Hindlimb muscle (tissue), 1 donor: ENCODE measurements at places on chromosomes 4 and X. TPM values are rescaled to one million over a fixed set of nuclear protein-coding genes. Genes with fewer than 3 reads are reported as not detected.

Gene ADH1C
- polyA plus RNA-seq, result 7.0 TPM

Gene DCAF12L2
- polyA plus RNA-seq, result 10.6 TPM

Gene GLRA2
- not detected for polyA plus RNA-seq

Gene TLR10
- 0.41 TPM for polyA plus RNA-seq

Gene SUPT20HL1
- not detected for polyA plus RNA-seq

Gene RTL3
- 0.99 TPM for polyA plus RNA-seq

Gene CHRNA9
- polyA plus RNA-seq, result 0.09 TPM
